Astrocyte of the hippocampus (primary cell): ENCODE measurements at places on chromosomes 4 and X.

DNA sequence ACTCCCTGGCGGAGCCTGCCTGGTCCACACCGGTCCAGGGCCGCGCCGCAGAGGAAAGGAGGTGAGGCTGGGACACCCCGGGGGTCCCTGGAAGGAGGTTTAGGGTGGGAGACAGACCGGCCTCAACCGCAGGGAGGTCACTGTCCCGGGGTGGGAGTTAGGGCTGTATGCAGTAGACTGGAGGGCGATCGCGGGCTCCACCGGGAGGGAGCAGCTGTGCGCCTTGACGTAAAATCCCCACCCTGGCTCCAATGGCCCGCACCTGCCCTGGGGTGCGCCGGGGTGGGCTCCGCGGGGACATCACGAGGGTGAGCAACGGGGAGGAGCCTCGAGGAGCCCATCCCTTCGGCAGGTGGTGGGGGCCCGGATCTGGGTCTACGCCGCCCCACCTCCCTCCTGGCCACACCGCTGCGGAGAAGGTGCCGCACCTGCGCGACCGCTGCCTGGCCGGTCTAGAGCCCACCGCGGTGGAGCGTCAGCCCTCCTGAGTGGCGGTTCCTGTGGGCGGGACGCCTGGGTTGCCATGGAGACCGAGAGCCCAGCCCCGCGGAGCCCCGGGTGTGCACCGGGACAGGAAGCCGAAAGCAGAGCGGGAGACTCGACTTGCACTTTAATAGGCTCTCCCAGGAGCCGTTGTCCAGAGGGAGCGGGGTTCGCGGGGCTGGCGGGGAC, 105.1 kb downstream of the ADRA2C start:
- peak; percentile 28 for DNase-seq

GRCh38 chr4:25413261-25413660, 36.2 kb downstream of the ANAPC4 start:
- no peak for DNase-seq

- no peak for DNase-seq
Observed at GRCh38 chr4:173547889-173548288, 17.9 kb upstream of the HAND2 start.

DNA sequence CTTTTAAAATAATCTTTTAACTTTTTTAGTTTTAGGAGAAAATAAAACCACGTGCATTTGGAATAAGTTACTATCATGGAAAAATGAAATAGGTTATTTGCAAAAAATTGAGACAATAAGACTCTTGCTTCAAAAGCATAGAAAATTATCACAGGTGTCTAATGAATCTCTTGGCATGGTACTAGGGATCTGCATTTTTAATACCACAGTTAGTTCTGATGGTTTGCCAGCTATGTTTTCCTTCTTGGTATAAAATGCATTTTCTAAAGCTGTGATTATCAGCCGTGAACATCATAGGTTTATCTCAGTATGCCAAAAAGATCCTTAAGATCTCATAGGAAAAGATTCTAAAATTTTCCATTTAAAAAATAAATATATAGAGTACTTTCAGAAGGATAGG, 83.9 kb downstream of the RASL11B start:
- no peak for DNase-seq

GRCh38 chr4:25842229-25842845, 20.5 kb downstream of the SEL1L3 start:
- DNase-seq = no peak

GRCh38 chr4:121448231-121448630, 67.4 kb upstream of the QRFPR start:
- DNase-seq = no peak

GRCh38 chr4:37891260-37892159, 626 bp downstream of the TBC1D1 start:
- DNase-seq = peak; percentile 46

DNA sequence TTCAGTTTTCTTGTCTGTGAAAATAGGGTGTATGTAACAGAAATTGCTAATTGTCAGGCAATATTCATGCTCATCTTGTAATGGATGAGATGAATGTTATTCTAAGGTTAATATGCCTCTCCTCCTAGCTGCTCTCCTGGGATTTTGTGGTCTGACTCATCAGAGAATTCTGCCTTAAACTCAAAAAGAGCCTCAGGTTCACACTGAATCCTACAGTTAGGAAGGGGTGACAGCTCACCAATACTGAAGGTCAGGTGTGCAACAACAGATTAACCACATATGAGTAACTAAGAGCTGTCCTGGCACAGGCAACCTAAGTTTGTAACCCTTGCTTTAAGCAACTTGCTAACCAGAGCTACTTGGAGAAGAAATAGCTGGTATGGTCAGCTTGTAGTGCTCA, 197.7 kb downstream of the SPATA18 start:
- DNase-seq = no peak

GRCh38 chrX:39752815-39753214, 344.9 kb downstream of the BCOR start:
- DNase-seq = no peak

- no peak for DNase-seq
Observed at GRCh38 chrX:112669824-112670223, 9.9 kb downstream of the LHFPL1 start.

DNA sequence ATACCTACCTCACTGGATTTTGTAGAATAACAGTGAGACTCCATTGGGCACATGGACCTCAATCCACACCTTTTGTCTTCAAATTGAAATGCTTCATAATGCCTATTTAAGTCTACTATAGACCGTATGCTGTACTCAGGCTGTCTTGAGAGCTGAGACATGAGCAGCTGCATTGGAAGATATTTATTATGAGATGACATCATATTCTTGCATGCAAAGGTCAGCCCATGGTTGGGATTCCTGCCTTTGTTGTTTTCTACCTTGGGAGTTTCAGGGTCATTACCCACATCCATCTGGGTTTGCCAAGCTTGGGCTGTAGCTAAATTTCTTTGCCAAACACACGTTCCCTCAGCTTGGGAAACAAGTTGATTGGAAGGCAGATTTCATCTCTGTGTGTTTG, 33.2 kb upstream of the MAMLD1 start:
- peak; percentile 19 for DNase-seq

- DNase-seq = peak; percentile 58
Observed at GRCh38 chrX:130245441-130245840, 23.3 kb downstream of the ZNF280C start.

DNA sequence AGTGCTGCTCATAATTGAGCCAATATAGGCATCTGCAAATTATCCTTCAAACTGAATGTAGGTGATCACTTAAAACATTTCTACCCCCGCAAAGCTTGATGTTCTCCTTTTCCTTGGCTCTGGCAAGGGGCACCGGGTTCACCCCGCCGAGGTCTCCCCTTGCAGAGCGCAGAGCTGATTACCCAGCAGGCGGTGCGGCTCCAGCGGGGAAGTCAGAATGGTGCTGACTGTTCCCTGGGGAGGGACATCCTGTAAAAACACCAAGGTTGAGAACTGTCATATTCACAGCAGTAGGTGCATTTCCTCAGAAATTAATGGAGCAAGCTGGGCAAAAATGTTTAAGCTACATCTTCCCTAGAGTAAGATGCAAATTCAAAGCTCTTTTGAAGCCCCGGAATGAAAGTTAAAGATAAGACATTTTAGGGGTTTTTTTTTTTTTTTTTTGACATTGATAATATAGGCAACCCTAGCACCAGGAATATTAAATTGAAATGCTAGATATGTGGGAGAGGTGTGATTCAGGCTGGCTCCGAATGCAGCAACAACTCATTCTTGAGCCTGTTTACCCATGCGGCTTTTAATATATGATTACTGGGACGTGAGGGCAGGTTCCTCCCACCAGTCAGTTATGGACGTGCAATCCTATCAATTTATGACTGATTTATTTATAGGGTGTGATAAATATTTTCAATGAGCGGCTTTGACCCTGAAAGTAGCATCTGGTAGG, 767.3 kb upstream of the TENM3 start:
- no peak for DNase-seq

- DNase-seq = no peak
Observed at GRCh38 chr4:154623436-154623835, 11.0 kb upstream of the FGG start.

GRCh38 chrX:17359500-17359899, 15.5 kb upstream of the NHS start:
- DNase-seq = peak; percentile 43

- DNase-seq = no peak
Observed at GRCh38 chr4:109611045-109611646, 51.1 kb downstream of the MCUB start.

DNA sequence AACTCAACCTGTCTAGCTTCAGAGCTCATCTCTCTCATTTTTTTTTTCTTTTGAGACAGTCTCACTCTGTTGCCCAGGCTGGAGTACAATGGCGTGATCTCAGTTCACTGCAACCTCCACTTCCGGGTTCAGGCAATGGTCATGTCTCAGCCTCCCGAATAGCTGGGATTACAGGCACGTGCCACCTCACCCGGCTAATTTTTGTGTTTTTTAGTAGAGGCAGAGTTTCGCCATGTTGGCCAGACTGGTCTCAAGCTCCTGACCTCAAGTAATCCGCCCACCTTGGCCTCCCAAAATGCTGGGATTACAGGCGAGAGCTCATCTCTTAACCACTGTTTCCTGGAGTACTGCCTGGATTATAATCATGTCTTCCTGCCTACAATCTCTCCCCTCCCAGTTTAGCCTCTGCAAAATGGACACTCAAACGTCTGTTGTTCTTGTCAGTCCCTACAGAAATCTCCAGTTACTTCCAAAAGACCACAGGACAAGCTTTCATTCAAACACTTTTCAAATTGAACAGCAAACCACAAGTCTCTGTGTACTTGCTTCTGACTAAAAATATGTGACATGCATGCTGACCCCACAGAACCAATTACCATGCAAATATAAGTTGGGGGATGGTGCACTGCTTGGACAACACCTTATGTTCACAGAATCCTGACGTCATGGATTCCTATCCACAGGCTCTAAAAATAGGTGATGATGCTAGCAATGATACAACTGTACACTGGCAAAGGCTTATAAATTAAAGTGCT, 137.2 kb downstream of the SH3KBP1 start:
- no peak for DNase-seq

DNA sequence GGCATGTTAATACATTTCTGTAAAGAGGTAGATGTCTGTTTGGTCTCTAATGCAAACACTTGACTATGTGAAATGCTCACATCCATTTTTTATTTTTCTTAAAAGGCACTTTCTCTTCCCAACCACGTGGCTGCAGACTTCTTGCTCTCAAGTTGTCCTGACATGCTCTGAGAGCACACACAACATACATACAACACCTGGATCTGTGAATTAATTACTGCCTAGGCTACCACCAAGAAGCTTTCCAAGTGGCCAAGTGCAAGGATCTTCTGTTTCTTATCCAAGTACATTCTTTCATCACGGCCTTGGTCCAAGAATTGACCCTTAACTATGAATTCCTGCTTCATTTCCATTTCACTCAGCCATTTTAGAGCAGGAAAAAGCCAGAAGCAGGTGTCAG, 110.8 kb downstream of the SPRY1 start:
- no peak for DNase-seq

DNA sequence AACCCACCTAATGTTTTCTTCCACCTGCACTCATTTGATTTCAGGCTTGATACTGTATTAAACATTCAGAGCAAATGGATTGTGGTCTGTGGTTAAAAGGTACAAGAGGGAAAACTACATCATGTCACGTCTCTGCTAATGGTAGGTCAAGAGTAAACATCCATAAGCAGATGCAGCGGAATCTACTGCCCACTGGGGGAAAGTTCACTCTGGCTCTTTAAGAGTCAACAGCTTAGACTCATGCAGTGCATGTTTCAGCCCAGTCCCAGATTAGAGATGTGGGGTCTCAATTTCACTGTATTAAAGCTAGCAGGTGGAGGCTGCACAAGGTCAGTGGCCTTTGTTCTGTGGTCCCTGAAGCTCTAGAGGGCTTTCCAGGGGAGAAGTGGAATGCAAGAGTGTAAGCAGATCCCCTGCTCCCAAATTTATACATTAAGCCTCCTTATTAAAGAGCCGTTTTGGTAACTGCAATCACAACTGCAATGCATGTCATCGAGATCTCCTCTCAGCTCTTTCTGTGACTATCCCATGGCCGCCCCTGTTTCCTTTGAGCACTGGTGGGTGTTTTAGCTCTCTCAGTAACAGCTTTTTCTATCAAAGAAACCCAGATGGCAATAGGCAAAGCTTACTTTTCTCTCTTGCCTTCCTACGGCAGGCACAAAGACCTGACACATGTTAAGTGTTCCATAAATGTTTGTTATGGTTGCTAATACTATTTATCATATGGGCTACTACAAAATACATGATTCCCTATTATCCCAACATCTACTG, 53.4 kb downstream of the LDB2 start:
- peak; percentile 47 for DNase-seq

DNA sequence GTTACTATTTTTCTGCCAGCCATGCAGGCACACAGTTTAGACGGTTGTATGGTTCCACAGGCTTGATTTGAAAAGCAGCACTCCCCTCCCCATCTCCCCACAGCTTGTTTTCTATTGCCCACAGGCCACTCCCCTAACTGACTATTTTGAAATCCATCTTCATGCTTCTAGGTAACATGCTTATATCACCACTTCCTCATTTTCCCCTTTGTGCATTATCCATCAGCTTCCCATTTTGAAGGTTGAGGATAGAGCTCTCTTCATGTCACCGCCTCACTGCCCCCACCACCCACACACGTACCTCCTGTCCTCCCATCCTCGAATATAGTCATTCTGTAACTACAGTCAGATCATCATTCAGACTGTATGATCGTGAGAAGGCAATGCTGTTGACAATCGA, 224.7 kb downstream of the MID1 start:
- DNase-seq = no peak

DNA sequence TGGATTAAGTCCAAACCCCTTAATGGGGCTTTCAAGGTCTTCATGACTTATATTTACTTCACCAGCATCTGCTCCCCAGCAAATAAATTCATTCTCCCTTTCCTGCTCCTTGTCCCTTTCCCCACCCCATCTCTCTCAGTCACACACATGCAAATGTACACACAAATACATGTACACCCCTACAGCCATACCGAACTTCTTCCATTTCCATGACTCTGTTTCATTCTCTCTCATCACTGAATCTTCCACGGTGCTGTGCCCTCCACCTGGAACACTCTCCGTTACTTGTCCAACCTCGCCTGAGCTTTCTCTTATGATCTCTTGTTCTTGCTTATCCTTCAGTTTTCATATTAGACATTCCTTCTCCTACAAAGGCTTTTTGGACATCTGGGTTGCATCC, 22.0 kb upstream of the RPA4 start:
- DNase-seq = no peak
